Esophagus mucosa (tissue), 1 donor: ENCODE measurements at places on chromosomes 7 and 10. TPM values are rescaled to one million over a fixed set of nuclear protein-coding genes. Genes with fewer than 3 reads are reported as not detected.

DNA sequence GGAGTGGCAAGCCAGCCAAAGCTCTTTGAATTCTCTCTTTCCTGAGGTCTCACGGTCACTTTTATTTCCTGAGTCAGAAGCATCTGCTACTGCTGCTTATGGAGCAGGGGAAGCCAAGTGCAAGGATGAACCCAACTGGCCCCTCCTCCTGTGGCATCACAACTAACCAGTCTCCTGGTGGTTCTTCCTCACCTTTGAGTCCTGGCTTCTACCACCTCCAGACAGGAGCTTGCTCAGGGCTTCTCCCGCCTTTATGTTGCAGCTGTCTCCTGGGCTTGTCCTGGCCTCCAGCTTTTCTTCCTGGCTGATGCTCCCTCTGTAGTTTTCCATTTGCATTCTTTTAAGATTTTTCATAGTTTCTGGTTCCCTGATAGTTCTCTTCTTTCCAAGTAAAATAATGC, 349.7 kb upstream of the NRP1 start:
- no peak for ATAC-seq

DNA sequence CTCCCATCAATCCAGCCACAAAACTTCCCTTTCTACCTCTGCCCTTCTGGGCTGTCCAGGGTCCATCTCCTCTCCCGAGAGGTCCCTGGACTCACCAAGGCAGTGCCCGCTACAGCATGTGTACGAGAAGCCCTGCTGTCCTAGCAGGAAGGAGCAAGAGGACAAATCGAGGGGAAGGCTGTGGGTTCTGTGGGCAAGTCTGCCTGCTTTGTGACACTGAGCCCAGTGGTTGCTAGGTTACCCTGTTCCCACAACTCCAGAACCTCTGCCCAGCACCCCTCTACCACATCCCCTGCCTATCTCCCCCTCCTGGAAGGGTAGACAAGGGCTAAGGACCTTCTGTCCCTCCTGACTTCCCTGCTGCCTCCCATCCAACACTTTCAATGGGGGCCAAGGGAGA, at the start of gene TBATA:
Gene TBATA (minus strand): TSS at position 188 of the 400 bp plus-strand sequence. CDS start 1,998 bp downstream, outside the sequence.
- ATAC-seq: no peak

GRCh38 chr7:26197153-26198115, 3.1 kb downstream of the HNRNPA2B1 start:
- ATAC-seq: no peak

GRCh38 chr7:55050281-55050680, 31.5 kb downstream of the EGFR start:
- ATAC-seq: no peak

DNA sequence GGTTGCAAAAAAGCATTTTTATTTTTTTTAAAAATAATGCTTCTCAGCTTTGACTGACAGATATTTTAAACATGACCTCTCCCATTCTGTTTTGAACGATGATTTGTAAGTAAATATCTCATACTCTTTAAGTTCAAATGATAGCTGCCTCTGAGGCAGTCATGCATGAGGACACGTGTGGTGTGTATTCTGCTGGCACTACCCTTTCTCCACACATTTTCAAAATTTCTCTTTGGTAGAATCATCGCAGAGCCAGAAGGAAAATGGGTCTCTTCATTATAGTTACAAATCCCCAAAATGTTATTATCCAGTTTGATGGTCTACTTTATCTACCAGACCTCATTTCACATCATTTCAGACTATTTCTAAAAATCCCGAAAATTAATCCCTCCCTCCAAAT, 55.1 kb downstream of the FZD1 start:
- ATAC-seq: no peak

GRCh38 chr10:31000867-31001266, 30.8 kb downstream of the ZNF438 start:
- ATAC-seq: no peak

Gene TMEM176B
- 4.2 TPM for total RNA-seq

Gene ARMC3
- not detected for total RNA-seq

Gene NEUROG3
- total RNA-seq: not detected

Gene ZCWPW1
- 1.4 TPM for total RNA-seq
